Stimulated activated CD4-positive, alpha-beta T cell treated with anti-CD3 and anti-CD28 coated beads, Interleukin-4, amount 100 ng/mL, for 4 hours (primary cell): ENCODE measurements at places on chromosomes 1 and 21.

DNA sequence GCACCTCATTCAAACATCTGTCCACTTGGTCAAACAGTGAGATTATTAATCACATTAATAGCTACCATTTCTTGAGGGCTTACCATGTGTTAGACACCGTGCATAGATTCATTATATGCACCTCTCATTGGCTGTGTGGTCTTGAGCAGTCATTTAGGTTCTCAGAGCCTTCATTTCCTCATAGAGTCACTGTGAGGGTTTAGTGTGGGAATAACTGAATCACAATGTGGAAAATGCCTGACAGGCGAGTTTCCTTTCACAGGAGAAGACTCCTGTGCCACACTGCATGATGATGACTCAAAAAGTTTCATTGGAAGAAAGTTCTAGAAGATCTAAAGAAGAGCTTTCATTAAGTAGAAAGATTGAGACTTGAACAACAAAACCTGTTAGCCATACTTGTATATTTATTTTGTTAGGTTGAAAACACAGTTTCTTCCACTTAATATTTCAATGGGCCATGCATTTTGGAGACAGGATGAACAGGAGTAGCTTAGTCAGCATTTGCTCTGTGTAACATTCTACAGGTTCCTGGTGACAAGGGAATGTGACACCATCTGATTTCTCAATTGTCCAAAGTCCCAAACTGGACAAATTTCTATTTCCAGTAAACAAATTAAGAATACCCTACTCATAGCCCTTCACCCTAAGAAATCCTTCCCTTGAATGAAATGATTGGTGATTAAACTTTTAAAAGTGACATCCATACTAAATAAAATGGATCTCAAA is 45.7 kb downstream of the FYB2 start:
- no peak for DNase-seq

DNA sequence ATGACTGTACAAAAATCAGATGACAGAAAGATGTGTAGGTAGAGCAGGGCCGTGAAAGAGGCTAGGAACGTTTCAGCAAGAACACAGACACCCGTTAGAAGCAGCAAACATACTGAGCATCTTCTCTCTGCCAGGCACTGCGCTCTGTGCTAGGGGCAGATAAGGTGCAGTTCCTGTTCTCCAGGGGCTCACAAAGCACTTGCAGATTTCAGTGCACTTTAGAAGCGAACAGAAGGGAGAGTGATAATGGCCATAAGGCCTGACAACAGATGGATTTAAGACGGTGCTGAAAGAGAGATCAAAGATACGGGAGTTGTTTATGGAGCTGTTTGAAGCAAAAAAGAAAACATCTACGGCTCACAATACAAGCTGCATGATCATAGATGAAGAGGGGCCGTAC is 200.3 kb upstream of the FOXD3 start:
- no peak for DNase-seq

DNA sequence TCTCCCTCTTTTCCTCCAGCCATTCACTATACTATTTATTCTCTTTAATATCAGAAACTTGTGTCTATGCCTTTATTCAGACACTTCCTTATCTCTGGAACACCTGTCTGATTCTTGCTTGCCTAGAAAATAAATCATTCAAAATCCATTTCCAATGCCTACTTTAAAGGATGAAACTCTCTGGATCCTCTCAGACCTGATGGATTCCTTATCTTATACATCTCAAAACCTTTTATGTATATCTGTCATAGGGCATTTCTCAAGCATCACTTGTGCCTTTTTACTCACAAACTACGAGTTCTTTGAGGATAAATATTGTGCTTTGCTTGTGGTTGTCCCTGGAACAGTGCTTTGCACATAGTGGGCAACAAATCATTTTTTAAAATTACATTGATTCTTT is 3.8 kb upstream of the ATP6V1G3 start:
- DNase-seq = no peak

DNA sequence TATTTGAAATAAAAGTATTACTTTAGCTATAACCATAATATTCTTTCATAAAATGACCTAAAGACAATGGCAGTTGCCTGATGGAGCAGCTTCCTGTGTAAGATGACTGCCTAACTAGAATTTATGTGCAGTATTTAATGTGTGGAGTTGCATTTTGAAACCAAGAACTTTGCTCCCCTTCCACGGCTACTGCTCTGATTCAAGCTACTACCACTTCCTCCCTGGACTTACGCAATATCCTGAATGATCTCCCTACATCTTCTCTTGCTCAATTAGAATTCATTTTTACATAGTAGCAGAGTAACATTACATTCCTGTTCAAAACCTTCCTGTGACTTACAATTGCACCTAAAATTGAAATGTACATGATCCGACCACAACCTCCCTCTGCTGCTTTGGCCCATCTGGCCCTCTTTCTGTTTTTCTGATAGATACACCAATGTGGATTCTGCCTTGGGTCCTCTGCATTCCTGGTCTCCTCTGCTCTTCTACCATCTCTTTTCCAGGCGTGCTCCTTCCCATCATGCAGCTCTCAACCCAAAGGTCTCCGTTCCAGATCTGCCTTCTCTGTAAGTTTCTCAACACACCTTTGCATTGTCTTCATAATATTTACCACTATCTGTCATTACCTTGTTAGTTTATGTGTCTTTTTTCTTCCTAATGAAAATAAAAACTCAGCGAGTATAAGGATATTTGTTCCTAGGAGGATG is 47.4 kb upstream of the USP25 start:
- DNase-seq = no peak
